ENCODE measurements at places on chromosomes 11 and 22.

GRCh38 chr22:31585161-31585859, 76.7 kb downstream of the PISD start:
- no peak for DNase-seq

DNA sequence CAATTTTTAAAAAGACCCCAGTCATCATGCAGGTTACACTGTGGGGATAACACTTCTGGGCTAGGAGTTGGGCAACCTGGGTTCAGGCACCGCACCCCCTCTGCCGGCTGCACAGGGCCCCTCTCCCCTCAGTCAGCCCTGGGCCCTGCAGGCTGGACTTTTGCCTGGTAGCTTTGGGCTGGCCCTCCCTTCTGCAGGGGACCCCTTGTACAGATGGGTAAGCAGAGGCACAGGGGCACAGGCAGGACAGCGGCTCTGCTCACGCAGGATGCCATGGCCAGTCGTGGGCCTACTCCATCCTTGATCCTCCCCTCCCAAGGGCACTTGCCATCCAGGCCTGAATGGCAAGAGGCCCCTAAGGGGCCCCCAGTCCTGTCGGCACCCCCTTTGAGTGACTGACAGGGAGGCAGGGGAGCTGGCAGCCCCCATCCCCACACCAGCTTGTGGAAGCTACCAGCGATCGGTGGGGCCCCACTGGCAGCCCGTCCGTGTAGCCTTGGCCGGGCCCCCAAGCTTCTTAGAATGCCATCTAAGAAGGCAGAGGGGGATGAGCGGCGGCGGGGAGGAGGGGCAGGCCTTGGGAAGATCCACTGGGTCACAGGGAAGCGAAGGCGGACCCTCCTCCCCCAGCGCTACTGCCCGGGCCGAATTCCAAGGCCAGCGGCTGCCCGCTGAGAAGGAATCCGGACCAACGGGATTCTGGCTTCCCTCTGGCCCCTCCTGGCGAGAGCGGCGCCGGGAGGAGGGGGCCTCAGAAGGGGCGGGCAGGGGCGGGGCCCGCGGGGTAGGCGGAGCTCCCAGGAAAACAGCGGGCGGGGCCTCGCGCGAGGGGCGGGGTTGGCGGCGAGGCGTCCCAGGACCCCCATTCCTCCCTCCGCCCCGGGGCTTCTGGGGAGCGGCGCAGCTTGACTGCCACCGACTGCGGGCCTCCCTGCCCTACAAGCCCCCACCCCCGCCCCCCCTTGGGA, 6.8 kb upstream of the CHKA start:
- no peak for DNase-seq

DNA sequence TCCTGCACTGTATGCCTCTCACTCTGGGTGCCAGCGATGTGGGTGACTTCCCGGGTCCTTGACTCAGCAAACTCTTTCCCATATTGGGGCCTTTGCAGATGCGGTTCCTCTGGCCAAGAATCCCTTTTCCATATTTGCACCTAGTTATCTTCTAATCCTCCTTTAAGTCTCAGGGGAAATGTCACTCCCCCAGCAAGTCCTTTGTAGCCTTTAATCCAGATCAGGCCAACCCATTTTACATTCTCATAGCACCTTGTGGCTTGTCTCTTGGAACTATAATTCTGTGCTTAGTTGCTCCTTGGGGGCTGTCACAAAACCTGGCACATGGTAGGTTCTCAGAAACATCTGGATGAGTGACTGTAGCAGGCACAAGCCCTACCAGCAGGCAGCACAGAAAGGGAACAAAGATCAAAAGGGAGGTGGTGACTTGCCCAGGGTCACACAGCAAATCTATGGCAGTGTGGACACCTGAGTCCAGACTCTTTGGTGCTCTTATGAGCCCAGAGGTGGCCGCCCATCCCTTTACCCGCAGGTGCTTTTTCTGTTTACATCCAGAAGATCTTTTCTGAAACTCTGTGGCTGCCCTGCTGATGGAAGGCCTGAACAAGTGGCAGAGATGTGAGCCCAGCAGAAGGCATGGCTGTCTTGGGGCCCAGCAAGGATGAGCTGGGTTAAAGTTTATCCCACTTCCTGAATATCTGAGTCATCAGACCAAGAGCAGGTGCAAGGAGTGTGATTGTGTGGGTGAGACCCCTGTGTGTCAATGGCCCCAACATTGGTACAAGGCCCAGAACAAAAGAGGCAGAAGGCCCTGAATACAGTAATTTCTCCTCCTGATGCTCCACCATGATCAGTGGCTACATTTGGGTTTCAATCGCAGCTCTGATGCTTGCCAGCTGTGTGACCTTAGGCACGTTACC, 78.6 kb upstream of the GRK3 start:
- DNase-seq, result peak; percentile 7

GRCh38 chr11:58928691-58929090, 10.6 kb upstream of the GLYATL1 start:
- DNase-seq, result no peak

DNA sequence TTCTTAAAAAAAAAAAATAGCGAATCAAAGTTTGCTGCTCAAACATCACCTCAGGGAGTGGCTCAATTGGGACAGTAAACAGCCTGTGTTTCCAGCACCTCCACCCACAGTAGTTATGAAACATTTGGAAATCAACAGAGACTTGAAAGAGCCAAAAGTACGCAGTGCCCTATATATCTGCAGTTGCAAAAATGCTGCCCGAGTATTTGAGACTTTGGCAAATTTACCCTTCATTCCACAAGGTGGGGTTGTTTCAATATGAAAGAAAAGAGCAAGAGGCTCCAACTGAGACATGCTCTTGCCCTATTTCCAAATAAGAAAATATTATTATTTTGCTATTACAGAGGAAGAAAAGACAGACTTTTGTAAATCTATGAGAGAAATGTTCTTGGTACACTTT, 851.1 kb upstream of the RAG2 start:
- DNase-seq, result no peak

- no peak for DNase-seq
Observed at GRCh38 chr11:10400856-10401255, 54.2 kb upstream of the AMPD3 start.

- DNase-seq, result no peak
Observed at GRCh38 chr11:117713538-117713991, 83.5 kb downstream of the DSCAML1 start.

DNA sequence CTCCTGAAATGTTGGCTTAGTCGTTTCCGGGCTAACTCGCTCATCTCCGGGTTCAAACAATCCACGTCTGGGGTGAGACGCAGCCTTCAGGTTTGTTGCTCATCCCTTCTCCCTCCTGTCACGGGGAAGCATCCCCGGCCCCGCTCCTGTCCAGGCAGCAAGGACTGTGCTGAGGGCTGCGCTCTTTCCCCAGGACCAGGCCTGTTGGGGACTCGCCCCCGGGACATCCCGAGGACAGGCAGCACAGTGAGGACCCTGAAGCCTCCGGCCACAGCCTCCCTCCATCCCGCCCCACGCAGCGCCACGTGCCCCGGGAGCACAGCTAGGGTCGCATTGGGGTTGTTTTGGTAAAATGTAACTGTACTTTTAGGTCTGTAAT, 252.0 kb downstream of the BRD1 start:
- DNase-seq, result no peak

GRCh38 chr11:4194889-4195288, 100.3 kb downstream of the RRM1 start:
- DNase-seq, result no peak

DNA sequence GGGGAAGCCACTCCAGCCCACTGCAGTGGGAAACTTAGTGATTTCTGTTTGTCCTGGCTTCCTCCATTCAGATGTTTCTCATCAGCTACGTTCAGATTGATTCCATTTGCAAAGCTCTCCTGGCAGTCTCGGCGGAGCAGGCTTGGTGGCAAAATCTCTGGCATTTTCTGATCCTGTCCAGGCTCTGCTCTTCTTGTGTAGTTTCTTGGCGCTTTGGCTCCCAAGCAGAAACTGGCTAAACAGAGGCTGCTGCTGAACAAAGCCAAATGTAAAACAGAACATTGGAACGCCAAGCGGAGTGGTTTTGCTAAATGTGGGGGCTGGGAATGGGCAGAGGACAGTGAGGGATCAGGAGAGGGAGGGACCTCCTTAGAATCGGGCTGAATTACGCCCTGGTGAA, 36.7 kb downstream of the ADAMTS8 start:
- DNase-seq, result no peak

DNA sequence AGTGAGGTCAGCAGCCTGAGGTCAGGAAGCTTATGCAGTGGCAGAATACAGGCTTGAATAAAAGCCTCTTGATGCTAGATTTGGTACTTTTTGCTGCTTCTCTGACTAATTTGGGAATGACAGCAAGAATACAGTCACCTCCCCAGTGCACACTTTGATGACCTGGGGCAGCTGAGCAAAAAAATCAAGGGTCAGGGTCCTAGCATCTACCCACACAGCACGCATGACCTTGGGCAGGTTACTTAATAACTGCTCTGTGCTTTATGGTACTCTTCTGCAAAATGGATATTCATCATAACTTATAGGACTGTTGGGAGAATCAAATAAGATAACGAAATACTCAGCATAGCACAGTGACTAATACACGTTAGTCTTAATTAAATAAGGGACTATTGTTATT, 344.1 kb upstream of the SYN3 start:
- DNase-seq, result no peak

DNA sequence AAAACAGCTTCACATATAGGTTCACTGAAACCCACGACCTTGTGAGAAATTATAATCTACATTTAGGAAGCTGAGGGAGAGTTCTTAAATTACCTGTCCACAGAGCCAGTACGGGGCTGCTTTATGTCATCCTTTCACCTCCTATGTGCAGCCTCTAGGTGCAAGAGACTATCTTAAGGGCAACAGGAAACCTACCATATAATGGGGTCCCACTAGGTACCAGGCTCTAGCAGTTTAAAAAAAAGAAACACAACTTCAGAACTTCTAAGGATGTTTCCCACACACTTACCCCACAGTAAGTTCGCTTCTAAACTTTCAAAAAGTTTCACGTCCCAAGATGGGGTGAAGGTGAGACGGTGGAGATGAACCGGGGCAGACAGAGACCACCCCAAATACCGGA, 573 bp downstream of the STK33 start:
- DNase-seq, result no peak

GRCh38 chr11:109769858-109770257, 323.3 kb upstream of the ZC3H12C start:
- no peak for DNase-seq

DNA sequence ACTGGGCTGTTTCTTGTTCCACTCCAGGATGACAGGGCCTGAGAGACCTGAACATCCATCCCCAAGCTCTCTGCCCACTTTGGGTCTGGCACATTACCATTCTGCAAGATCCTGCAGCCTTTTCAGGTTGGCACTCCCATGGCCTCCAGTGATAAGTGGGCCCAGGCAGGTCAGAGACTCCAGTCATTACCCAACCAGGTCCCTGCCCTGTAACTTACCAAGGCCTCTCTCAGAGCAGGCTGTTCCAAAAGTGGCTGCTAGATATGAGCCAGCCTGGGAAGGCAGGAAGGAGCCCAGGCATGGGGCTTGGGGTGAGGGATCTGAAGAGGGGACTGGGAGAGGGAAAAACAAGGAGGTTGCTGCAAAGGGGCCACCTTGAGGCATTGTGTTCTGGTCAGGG, 35.9 kb downstream of the KCNQ1OT1 start:
- no peak for DNase-seq

DNA sequence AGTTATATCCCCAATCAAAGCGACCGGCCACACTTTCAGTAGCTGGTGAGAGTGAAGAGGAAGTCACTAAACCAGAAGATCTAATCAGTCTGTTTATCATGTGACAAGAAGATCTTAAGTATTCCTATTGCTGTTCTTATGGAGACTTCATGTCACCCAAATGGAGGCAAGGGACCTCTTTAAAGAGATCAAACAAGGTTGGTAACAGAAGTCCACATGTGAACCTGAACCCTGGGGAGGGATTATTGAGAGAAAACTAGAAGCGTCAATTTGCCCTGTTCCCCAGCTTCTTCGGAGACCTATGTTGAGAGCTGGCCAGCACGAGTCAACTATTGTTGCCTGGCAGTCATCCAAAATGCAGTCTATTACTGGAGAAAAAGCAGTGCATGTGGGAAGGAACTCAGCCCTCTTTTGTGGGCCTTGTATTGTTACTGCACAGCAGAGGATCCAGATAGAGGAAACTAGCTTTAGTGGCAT, 76.9 kb upstream of the CTSC start:
- peak; percentile 42 for DNase-seq

DNA sequence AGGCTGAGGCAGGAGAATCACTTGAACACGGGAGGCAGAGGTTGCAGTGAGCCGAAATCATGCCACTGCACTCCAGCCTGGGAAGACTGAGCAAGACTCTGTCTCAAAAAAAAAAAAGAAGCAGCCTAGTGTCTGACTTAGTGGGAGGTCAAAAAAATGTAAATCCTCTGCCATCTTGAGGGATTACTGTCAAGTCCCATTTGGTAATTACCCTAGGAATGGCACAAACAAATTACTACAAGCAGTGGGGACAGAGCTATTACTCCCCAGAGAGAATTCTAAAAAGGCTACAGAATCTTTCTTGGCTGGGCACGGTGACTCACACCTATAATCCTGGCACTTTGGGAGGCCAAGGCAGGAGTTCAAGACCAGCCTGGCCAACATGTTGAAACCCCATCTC, 3.8 kb downstream of the SERPING1 start:
- DNase-seq, result no peak

DNA sequence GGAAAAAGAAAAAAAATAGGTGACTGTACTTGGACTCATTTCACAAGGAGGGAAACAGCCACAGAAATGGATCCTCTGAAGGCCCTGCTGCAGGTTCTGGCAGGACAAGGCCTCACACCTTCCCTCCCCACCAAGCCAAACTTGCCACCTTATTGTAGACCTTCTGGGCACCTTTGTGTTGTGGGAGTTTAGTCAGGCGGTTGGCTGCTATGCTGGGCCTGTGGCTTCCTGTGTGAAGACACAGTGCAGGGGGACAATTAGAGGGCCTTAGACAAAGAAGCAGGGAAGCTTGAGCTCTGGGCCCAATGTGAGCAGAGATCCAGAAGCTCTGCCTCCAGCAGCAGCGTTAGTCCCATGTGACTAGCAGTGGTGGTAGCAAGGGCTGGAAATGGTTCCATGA, 4.2 kb downstream of the RAB1B start:
- DNase-seq, result no peak

- DNase-seq, result no peak
Observed at GRCh38 chr11:4125141-4125540, 30.5 kb downstream of the RRM1 start.

GRCh38 chr22:35883031-35883620, 145.5 kb downstream of the RBFOX2 start:
- peak; percentile 65 for DNase-seq

- no peak for DNase-seq
Observed at GRCh38 chr11:98568013-98568412, 452.7 kb upstream of the CNTN5 start.

Measured in Daoy (cell line).